Smooth muscle cell of bladder (primary cell): ENCODE measurements at places on chromosomes 5 and 9. TPM values are rescaled to one million over a fixed set of nuclear protein-coding genes. Genes with fewer than 3 reads are reported as not detected.

PDZD2 gene
- total RNA-seq = 0.43 and 0.46 TPM in 2 replicates

NME5 gene
- total RNA-seq = 1.6 and 2.1 TPM in 2 replicates

EGFL7 gene
- 10.5 and 15.6 TPM in 2 replicates for total RNA-seq

PCA3 gene
- total RNA-seq = not detected in 2 replicates

IL9 gene
- not detected in 2 replicates for total RNA-seq

LCNL1 gene
- 0.57 and 3.4 TPM in 2 replicates for total RNA-seq

ZFP62 gene
- total RNA-seq = 16.6 and 19.0 TPM in 2 replicates

CARTPT gene
- total RNA-seq = not detected in 2 replicates

PITX1 gene
- total RNA-seq = 88.2 and 208 TPM in 2 replicates

SH3GL2 gene
- not detected in 2 replicates for total RNA-seq
